ENCODE measurements at places on chromosomes 1 and 21.

DNA sequence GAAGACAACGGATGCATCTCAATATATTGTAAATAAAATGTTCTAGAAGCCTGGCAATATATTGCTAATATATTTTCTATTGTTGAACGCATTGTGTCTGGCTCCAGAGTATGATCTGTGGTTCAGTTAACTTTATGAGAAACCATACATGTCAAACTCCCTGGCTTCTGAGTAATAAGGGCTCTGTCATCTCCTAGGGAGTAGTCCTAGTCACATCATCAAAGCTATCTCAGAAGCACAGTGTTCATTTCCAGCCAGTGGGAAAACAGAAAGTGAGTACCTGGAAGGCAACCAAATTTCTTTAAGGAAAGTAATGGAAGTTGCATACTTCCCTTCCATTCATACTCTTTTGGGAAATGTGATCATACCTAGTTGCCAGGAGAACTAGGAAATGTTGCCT is 27.0 kb upstream of the ST6GALNAC5 start:
- DNase-seq: no peak

- no peak for DNase-seq
Observed at GRCh38 chr1:43994794-43995790, 3.7 kb downstream of the CCDC24 start.

GRCh38 chr1:199173356-199173755 is 534.5 kb downstream of the PTPRC start:
- DNase-seq: no peak

GRCh38 chr1:71390518-71390917 is 309.7 kb upstream of the ZRANB2 start:
- DNase-seq: no peak

DNA sequence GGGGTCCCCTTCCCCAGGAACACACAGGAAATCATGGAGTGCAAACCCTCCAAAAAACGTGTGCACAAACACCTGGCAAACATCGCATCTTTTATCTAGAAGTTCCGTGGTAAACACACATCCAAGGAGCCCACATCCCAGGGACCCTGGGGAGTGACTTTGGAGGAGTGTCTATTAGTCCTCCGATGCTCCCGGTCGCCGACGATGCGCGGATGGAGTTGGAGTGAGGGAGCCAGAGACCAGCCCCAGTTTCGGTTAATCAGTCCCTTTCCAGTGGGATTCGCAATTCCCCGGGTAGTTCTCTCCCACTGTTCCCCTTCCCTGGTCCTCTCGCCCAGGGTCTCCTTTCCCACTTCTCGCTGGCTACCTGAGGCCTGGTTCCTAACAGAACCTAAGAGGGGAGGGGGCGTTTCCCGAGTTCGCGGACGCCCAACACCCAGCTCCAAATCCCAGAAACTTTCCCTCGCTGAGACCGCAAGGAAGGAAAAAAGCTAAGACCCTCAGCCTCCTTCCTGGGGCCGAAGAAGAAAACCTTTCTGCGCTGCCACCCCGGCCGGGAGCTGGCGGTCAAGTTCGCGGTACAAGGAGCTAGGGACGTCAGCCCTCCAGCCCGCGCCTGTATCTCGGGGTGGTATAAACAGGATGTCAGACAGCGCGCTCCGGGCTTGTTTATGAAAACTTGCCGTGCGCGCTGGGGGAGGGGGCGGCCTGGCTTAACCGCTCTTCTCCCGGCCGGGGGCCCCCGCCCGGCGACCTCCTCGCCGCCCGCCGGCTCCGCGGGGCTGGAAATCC is 787 bp downstream of the JAK1 start:
- no peak for DNase-seq

DNA sequence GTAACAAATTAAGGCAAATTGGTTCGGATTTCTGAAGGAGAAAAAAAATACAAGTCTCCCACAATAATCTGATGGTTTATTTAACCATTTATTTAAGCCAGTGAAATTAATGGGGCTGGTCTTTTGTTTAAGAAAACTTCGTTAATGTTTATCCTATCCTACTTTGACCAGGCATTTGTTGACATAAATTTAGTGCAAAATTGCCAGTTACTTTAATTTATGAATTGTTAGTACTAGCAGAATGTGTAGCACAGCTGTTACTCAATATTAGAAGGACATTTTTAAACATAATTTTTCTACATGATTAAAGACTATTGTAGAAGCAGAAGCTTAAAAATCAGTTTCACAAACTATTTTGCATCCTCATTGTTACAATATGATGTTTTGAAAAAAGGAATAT is 687.6 kb upstream of the PTBP2 start:
- DNase-seq: no peak

DNA sequence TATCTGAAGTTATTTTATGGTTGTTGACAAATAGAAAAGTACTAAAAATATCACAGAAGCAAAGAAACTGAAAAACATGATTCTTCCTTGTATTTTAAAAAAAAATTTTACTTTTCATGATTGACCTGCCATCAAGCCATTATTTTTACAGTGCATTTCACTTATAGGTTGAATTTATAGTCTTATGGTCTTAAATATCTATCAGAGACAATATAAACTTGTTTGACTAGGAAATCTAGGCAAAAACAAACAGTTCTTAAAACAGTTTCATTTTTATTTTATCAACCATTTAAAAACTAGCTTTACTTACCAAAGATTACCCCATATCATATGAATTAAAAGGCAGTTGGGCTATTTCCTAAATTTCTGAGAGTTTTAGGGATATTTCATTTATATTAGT is 59.2 kb downstream of the SLC16A1 start:
- no peak for DNase-seq

DNA sequence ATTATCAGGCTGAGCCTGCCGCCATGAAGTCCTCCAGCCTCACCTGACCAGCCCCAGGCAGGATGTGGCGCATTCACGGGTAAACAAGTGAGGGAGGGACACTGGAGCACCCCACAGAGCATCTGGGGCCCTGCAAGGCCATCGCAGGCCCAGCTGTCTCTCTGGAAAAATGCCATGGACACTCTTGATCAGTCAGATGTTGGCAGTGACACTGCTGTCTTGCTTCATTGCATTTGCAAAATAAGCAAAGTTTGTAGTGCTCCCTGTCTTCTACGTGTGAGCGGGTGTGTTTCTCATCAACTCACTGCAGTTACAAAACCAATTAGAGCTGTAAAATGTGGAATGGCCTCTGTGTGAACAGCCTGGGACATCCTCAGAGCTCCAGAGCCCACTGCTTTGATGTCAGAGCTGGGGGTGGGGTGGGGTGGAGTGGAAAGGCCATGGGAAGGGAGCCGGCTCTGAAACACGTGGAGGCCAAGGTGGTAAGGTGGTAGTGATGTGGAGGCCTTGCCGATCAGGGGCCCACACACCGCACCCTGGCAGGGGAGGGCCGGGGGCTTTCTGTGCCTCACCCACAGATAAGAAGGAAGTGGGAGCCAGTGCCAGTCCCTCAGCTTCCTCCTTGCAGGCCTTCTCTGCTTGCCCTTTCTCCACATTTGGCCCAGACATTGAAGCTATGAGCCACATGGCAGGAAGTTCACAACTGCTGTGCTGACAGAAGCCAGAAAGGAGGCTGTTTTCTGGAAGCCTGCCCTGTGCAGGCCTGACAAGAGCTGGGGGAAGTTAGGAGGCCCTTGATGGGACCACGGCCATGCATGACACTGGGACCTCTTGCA is 254.9 kb downstream of the RHOU start:
- DNase-seq: no peak

DNA sequence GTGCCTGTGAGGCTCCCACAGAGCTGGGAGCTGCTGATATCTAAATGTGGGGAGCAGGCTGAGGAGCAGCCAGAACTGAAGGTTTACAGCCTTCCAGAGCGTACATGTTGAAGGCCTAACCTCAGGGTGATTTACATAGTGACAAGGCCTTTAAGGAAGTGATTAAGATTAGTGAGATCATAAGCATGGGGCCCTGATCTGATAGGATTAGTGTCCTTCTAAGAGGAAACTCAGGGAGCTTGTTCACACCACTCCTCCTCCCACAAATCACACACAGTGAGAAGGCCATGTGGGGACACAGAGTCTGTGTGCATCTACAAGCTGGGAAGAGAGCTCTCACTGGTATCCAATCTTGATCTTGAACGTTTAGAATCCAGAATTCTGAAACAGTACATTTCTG is 92.3 kb upstream of the NBPF6 start:
- DNase-seq: no peak

DNA sequence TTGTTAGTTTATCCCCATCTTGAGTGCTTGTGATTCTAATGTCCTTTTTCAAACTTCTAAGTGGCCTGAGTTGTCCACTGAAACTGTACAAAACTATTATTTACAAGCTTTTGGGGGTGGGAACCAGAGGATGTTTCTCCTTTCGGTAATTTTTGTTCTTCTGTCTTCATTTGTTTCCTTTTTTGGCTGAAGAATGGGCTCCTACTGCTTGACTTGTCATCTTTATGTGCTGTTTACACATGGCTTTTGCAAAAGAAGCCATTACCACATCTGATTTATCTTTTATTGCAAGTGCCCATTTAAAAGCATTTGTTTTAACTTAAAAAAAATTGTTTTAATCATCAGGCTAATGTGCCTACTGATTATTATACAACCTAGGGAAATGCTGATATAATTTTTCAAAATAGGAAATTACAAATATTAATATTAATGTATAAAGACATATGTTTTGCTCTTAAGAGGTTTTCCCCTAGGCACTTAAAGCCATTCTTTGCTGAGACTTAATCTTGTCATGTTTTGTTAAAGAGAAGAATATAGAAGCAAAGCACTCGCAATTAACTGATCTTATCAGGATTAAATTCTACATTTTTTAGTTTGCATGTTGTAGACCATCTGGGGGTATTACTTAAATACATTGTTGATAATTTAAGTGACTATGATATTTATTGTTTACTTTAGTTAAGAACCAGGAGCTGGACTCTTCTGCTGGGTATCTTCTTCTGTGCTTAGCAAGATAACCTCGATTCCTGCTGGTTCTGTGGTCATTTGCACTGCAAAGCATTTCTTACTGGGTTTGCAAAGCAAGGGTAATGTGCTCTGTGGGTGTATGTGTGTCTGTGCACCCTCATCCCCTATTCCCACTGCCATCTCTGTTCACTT is 40.1 kb downstream of the TMEM200B start:
- no peak for DNase-seq

DNA sequence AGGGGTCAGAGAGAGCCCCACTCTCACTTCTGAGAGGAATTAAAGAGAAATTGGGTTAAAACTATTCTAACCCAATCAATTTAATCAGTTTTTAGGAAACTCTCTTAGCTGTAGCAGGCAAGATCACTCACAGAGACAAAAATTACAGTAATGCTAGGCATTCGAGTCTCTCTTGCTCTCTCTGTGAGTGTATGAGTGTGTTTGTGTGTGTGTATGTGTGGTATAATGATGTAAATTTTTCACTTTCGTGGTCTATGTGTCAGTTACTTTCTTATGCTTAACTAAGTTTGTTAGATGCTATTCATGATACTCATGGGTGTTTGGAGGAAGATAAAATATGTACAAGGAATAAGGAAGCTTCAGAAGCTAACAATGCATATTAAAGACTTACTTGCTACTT is 131.3 kb downstream of the FASLG start:
- no peak for DNase-seq

DNA sequence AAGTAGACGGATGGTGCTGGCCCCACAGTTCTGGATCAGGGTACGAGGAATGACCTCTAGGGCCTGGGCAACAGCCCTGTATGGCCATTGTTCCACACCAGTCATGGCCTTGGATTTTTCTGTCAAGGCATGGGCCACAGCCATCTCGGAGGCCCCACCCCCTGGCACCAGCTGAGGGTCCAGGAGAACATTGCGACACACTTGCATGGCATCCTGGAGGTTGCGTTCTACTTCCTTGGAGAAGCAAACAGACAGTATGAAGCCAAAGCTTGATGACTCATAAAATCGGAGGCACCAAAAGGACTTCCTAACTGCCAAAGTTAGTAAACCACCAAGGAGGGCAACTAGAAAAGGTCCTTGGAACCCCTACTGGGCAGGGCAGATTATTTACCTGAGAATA is 11.9 kb upstream of the VHLL start:
- no peak for DNase-seq

DNA sequence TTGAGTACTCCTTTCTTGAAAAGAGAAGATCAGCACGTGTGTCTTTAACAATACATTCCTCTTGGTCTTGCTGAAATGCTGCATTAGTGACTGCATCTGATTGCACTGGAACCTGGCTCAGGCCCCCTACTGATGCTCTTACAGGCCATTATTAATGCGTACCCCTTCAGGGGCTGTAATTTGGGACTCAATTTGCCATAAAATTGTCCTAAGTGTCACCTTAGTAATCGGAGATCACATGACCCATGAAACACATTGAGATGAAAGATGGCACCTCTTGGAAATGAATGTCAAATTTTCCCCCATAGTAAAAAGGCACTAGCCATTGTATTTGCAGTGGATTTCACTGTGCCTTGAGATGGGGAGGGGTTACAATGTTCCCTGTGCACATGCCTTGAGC is 563.3 kb downstream of the KIF26B start:
- no peak for DNase-seq

DNA sequence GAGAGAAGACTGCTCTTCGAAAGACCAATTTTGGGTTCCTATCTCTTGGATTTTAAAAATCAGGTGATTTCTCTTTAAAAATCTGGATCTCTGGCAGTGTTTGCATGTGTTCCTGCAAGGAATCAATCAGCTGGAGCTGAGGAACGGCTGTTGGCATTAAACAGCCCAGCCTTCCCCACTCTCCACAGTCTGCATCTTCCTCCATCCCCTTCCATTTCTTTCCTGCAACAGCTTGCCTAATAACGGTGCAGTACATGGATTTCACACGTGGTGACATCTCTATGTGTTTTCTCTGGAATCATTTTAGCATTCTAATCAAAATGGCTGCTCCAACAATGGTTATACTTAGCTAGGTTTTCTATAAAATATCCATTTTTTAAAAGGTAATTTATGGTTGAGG is 20.0 kb downstream of the RIPPLY3 start:
- no peak for DNase-seq

DNA sequence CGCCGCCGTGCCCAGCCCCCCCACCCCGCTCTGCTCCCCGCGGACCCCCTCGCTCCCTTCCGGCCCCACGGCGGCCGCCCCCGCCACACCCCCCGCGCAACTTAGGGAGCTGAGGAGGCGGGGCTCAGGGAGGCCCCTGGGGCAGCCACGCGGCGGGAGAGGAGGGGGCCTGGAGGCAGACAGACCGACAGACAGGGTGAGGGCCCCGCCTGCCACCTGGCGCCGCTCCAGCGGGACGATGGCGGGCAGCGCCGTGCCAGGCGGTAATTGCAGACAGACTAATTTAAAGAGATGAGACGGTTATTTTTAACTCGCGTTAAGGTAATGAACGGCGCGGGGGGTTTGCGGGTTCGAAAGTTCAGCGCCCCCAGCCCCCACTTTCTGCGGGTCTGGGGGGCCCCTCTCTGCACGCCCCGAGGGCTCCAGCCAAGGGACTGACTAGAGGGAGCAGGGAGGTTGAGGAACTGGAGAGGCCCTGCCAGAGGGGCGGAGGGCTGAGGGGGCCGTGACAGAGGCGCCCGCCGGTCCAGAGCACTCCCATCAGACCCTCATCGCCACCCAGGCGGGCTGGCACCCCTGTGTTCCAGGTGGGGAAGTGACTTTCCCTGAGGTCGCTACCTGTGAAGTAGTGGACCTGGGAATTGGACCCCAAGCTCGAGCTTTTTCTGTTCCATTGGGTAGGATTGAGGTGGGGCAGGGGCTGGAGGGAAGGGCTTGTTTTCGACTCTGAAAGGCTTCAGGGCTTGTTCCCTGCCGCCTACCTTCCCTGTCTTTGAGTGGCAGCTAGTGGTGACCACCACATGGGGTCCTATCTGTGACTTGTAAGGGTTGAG is 5.4 kb downstream of the FOXO6 start:
- no peak for DNase-seq

Data from glomerular endothelial cell (primary cell).